Fibroblast of skin of left quadriceps (primary cell): ENCODE measurements at places on chromosomes 3 and 15.

DNA sequence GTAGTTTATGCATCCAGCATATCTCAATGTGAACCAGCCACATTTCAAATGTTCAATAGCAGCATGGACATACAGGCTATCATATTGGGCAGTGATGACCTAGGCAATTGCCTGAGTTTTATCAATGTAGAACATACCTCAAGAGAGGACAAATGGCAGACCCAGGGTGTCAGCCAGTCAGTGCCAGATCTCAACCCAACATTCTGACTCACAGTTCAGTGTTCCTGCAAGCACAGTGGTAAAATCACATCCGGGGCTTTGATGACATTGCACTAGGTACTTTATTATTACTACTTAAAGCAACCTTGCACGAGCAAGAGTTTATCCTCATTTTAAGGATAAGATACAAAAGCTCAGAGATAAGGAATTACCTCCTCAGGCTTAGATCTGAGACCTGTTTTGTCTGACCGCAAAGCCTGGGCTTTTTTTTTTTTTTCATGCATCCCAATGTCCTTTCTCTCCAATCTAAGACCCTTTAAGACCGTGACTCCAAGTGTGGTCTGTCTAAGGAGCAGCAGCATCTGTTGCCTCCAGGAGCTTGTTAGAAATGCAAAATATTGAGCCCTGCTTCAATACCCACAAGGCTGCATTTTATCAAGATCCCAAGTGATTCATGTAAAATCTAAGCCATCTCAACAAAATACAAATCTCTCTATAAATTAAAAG is 60.1 kb downstream of the SLC12A1 start:
- no peak for DNase-seq

DNA sequence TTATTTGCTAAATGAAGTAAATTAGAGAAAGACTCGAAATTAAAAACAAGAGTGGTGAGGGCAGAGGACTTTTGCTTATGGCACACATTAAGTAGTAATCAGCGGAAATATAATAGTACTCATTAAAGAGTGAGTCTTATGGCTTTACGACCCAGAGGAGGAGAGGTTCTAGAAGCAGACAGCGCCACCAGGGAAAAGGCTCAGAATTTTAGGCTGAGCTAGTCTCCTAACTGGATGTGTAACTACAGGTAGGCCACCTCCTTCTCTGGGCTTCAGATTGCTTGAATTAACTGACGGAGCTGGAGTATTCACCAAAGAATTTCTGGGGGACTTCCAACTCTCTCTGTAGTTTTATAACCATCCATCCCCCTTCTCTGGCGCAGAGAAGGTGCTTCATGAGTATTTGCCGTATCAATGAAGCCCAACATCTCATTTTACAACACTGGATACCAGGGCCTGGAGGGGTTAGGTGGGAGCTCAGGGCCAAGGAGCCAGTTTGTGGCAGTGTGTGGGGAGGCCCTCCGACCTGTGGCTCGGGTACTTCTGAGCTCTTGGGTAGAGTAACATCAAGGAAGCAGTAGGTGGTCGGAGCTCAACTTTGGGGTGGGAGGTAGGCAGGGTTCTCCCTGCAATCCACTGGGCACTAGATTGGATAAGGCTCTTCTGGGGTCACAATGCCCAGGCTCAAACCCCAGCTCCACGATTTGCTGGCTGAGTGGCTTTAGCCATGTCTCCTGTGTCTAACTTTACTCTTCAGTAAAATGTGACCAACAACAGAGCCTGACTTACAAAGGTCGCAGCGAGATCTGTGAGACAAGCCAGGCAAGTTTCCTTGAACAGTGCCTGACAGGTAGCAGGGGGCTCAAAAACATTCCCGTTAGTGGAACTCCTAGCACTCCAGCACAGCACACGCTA is 1.1 kb downstream of the CHCHD4 start:
- DNase-seq: no peak

- no peak for DNase-seq
These were observed 2.5 kb upstream of the GANC start for GRCh38 chr15:42270551-42270950.

DNA sequence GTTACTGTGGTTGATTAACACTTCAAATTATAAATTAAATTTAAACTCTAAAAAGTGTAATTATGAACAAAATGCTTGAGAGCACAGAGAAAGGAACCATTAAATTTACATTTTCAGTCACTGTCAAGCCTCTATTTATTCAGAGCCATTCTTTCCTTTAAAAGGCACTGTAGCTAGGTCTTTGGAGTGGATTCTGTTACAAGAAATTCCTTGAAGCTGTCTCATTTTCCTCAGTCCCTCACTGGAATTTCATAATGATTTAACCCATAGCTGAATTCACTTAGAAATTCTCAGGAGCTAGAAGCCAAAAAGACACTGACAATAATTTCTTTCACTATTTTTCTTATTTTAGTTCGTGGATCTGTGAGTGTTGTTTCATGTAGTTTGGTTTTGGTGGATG is 81.2 kb upstream of the TCF12 start:
- DNase-seq: peak; percentile 43

DNA sequence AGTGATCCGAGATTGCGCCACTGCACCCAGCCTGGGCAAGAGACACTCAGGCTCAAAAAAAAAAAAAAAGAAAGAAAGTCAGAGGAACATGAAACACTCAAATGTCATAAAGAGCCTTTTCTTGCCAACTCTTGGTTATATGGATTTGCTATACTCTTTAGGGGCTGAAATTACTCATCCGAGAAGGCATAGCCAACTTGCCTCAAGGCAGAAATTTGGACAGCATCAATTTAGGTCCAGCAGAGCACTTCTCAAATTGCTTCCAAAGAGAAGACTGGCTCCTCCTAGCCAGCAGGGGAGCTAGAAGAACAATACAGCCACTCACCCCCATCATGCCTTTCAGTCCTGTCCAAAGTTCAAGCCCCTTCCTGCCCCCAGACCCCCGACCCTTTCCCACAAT is 43.8 kb downstream of the OSBPL10 start:
- DNase-seq: no peak

DNA sequence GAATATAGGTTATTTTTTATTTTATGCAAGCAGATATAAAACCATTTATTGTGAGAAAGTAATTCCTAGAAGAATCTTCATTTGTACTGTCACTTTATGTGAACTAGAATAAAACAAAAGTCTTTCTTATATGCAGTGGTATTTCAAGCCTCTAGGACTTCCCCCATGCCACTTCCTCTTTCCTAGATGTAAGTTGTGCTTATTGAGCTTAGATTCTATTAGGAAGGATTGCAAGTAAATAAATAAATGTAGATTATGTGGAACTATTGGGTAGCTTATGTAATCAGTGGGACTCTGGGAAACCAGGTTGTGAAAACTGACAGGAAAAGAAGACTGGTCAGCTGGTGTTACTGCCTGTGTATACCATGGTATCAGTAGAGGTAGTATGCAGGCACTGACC is 169.7 kb downstream of the RSRC1 start:
- DNase-seq: no peak

DNA sequence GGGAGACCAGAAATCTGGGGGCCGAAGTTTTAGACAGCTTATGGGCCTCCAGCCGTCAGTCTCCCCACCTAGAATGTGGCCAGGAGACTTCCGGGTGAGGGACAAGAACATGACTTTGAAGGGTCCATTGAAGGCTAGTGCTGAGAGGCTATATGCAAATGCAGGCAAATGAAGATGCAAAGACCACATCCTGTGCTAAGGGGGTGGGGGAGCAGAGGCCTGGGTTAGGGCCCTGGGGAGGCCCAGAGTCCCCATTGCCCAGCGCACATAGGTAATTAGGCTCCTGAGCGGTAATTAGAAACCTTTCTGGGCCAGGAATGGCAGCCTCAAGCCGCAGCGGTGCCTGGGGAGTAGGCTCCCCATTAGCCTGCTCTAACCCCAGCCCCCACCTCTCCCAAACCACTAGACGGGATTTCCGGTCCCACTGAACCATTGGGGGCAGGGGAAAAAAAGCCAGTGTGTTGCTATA is 6.8 kb downstream of the CSK start:
- no peak for DNase-seq

GRCh38 chr3:172735014-172735413 is 15.5 kb upstream of the ECT2 start:
- no peak for DNase-seq

- no peak for DNase-seq
These were observed 120.8 kb upstream of the MEIS2 start for GRCh38 chr15:37220949-37221670.

DNA sequence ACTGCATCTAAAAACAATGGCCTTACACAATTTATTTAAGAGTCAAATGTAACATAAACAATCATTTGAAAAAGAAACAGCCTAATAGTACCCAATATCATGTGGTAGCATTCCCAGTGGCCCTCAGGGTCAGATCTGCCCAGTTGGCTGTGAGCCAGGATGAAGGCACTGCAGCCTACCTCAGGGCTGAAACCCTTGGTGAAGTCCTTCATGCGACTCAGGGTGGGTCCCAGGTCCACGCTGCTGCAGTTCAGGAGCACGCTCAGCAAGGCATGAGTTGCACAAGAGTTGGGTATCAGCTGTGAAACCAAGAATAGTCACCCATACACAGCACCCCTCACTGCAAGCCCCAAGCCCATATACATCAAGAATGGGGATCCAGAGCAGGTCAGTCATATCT is 37.1 kb downstream of the SEMA3G start:
- DNase-seq: no peak

- no peak for DNase-seq
These were observed 30.7 kb upstream of the CLDN1 start for GRCh38 chr3:190352861-190353457.

DNA sequence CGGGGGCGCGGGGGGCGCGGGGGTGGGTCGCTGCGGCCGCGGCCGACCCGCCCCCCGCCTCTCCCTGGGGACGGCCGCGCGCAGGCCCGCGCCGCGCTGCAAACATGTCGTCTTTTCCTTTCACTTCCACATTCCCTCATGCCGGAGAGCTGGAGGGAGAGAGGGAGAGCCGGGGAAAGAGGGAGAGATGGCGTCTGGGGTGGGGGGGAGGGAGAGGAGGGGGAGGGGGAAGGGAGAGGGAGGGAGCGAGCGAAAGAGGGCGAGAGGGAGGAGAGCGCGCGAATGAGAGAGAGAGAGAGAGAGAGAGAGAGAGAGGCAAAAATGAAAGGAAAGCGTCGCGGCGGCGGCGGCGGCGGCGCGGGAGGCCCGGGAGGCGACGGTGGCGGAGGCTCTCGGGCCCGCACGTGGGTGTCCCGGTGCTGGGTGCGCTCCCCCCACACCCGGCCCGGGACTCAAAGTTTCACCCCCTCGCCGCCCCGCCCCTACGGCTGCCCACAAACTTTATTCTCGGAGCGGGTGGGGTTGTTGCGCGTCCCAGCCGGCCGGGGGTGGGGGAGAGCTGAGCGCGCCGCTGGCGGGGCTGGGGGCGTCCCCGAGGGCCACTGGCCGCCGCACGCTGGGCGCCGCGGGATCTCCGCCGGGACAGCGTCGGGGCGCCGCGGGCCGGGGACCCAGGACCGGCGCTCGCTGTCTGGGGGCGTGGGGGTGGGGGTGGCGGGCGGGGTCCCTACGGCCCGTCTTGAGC is 731 bp downstream of the ZNF710 start:
- peak; percentile 44 for DNase-seq

GRCh38 chr3:153158961-153159735 is 2.9 kb upstream of the RAP2B start:
- DNase-seq: no peak

- no peak for DNase-seq
These were observed 740.5 kb downstream of the EPHA3 start for GRCh38 chr3:89847955-89848354.

GRCh38 chr15:78178064-78178463 is 28.9 kb downstream of the IDH3A start:
- no peak for DNase-seq

DNA sequence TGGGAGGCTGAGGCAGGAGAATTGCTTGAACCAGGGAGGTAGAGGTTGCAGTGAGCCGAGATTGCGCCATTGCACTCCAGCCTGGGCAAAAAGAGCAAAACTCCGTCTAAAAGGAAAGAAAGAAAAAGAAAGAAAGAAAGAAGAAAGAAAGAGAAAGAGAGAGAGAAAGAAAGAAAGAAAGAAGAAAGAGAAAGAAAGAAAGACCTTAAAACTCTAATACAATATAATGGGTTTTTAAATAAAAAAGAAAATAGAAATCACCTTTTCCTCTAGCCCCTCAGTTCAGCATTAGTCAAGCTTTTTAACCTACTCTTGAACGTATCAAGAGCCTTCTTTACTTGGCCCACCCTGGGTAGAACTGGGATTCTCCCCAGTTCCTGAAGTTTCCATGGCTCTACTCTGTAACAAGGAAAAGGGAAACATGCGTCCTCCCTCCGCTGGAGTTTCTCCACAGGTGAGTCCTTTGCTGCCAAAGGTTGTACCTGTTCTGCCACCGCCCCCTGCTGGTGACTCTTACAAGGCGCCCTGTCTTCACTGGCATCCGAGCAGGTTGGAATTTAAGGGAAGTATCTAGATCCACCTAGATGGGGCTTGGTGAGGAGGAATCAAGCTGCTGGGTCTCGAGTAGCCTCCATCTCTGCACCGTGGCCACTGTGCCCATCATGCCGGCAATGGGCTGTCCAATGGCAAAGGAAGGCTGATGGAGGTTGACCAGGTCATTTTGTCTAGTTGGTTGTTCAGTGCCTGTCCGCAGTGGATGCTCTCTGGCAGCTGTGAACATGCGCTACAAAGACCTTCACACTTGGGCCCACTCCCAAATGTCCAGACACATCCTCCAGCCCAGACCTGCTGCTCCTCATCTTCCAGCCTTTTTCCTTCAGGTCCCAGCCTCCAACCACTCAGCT is 20.6 kb upstream of the EPHB3 start:
- DNase-seq: no peak

GRCh38 chr3:135131290-135131689 is 336.2 kb downstream of the EPHB1 start:
- DNase-seq: no peak

DNA sequence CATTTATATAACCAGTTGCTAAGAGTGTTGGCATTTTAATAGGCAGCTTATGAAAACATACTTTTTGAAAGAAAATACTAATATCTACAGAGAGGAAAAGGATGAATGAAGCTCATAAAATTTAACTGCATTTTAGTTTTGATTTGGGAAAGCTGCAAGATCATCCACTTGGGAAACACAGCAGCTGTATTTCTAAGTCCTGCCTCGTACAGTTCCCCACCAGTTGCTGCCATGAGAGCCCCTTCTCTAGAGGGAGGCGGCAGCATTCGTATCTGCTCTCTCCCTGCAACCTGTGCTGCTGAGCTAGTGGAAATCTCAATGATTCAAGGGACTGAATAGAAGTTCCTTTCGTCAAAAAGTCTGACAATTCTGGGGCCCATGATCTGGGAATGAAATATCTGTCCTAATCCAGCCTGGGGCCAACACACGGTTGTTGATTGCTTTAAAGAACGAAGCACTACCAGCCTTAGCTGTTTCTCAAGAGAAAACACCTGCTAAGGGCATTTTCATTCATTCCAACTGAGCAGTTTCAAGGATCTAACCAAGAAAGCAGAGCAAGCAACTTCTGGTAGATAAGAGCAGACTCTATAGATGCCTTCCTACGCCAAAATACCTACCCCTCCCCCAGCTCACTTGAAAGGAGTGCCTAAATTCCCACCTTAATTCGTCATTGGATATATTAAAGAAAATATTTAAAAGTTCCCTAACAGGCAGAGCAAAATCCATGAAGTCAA is 223.7 kb downstream of the MAGI1 start:
- no peak for DNase-seq

DNA sequence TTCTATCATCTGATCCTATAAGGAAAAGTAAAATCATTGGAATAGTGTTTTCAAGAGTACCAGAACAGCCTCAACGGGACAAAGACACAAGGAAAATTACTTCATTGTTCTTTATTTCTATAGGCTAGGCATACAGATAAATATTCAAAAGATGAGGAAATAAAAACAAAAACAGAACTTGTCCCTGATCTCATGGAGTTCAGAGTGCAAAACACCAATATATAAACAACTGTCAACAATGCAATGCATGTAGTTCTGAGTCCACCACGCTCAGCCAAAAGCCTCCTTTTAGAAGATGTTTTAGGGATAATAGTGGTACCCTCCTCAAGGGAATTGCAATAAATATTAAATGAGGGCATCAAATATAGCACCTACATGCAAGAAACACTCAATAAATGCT is 4.6 kb upstream of the SLC4A7 start:
- no peak for DNase-seq
